ENCODE measurements at places on chromosomes 12 and 14.

DNA sequence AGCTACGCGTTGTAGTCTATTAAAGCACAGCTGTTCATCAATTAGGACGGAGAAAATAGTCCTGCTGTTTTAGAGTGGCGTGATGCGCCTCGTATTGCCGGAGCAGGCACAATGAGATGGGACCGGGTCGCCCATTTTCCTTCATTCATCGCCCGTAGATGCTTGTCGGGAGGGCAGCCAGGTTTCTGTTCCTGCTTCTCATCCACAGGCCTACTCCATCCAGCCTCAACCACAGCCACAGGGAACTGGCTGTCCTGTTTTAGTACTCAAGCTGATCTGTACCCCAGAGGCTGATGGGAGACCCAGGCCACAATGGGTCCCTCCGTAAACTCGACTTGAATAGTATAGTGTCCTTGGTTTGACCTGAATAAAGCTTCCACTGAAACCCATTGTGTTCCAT is 264.0 kb downstream of the VRK1 start:
- DNase-seq: no peak

DNA sequence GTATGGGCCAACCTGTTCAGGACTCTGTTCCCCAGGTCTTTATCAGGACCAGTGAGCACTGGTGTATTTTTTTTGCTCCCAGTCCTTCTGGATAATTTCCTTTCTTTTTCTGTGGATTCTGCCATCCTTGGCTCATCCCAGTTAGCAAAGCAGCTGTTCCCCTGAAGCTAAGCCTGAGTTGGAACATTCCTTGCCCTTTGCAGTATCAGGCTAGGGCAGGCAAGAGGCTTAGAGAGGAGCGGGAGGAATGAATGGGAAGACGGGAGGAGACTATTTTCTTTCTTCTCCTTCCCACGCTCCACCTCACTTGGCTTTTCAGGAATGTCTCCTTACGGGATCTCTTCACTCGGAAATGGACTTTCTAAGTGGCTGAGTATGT is 29.2 kb downstream of the ERG28 start:
- DNase-seq: no peak

GRCh38 chr14:56461276-56462275 is 118.0 kb upstream of the TMEM260 start:
- no peak for DNase-seq

DNA sequence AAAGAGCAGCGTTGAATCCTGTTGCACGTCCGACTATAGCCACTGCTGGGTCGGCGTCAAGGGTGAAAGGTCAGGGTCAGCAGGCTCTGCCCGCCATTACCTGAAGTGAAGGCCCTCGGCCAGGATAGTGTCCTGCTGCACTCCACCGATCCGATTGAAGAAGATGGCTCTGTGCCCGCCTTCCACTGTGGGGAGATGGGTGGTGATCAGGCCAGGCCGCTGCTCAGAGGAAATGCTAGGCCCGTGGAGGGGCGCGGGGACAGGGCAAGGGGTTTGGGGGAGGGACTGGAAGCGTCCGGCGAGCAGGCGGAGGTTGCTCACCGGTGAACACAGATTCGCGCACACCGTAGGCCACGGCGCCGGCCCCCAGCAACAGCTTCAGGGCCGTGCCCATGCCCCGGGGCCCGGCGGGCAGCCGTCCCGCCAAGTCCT is 352 bp downstream of the PHB2 start:
- peak; percentile 46 for DNase-seq

DNA sequence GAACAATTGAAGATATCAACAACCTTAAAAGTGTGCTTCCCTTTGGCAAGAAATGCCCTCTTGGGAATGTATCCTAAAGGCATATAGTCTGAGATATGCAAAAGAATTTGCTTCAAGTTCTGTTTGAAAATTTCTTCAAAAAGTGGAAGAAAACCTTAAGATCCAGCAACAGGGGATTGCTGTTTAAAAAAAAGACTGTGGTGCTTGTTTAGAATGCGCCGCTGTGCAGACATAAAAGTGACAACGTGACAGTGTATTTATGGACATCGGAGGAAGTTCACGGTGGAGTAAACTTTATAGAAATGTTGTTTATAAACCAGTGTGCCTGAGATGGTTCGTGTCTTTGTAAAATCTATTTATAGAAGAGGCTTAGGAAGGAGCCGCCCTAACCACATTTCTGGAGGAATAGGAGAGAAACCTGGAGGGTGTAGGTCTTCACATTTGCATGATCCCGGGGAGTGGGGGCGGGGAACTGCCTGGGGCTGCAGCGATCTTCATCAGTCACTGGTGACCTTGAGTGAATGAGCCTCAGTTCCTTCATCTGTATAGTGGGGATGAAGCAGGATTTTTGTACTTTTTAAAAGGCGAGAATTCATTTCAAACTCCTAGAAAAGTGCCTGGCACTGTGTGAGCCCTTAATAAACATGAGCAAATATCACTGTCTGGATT is 27.5 kb downstream of the ADGRD1 start:
- no peak for DNase-seq

DNA sequence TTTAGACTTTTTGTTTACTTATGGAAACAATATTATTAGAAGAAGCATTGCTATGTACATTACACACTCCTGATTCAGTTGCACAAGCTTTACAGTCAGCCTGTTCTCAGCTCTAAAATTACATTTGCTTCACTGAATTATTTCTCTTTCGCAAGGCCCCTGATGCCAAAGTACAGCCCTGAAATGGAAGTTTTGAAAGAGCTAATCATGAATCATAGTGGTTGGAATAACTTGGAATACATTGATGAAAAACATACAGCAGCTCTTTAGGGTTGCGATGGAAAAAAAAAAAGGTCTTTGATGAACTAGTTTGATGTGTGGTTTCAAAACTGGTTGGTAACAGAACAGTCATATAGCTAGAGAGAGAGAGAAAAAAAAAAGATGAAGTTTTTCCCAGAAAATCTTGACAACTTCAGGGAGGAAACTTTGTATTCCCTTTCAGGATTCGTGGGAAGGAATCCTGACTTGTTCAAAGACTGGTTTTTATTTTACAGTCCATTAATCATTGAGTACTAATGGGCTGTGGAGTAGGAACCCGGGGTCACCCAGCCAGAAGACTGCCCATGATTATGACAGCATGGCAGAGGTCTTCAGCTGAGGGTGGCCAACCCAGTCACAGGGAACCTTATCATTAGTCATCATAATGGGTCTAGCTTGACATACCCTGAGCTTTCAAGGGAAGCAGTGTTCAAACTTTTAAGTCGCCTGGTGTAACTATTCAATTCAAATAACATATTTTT is 460.1 kb downstream of the NAV3 start:
- peak; percentile 35 for DNase-seq

GRCh38 chr12:49220972-49221371 is 32.1 kb upstream of the TUBA1A start:
- no peak for DNase-seq

GRCh38 chr12:107805488-107806180 is 31.1 kb downstream of the ASCL4 start:
- no peak for DNase-seq

DNA sequence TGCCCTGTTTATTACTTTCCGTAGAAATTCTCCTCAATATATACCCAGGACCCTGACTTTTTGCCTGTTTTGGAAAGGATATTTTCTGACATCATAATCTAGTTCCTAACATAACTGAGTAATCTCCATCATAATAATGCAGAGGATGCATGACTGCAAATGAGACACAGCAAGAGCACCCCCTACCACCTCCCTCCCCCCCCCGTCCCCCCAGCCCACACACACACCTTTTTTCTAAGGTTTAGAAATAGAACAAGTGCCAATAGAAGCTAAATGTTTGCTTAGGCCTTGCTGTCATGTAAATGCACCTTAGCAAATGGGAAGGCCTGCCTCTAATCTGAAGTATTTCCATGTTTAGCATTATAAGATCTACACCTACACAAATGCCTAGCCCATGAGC is at the start of gene PTHLH:
Gene PTHLH, minus strand, starts transcription at position 13 of the 400 bp plus-strand sequence. CDS start 3,239 bp downstream, outside the sequence.
- DNase-seq: no peak

DNA sequence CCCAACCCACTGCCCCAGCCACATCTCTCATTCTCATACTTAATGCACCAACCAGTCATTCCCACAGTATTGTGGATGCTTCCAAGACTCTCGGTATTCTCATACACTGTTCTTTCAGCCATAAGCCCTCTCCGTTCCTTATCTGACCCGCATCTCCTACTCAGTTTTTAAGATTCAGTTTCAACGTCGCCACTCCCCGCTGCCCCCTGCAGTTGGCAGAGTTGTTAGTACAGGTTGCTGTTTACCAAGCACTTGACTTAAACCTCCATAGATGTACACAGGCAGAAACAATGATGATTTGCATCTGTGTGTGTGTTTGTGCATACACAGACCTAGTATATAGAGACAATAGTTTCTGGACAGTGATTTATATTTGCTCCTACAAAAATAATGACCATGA is 40.2 kb downstream of the PAH start:
- DNase-seq: peak; percentile 15

- no peak for DNase-seq
Observed at GRCh38 chr12:115374480-115375185, 690.7 kb upstream of the TBX3 start.

- DNase-seq: peak; percentile 7
Observed at GRCh38 chr12:71392521-71393145, 47.0 kb upstream of the LGR5 start.

DNA sequence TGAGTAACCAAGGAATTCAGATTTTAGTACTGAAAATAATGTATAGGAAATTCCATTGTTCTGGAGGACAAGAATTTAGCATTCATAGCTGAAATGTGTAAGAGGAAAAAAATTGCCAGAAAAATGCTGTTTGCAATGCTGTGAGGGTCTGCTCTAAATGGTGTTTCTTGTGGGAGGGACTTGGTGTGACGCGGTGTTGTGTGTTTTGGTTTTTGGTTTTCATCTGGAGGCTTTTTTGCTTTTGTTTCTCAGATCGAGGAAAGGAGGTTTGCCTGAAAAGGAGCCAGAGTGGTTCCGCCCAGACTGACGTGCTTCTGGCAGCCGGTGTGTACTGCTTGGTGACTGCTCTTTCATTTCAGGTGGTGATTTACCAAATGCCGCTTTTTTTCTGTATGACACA is 211.8 kb upstream of the HMGA2 start:
- no peak for DNase-seq

DNA sequence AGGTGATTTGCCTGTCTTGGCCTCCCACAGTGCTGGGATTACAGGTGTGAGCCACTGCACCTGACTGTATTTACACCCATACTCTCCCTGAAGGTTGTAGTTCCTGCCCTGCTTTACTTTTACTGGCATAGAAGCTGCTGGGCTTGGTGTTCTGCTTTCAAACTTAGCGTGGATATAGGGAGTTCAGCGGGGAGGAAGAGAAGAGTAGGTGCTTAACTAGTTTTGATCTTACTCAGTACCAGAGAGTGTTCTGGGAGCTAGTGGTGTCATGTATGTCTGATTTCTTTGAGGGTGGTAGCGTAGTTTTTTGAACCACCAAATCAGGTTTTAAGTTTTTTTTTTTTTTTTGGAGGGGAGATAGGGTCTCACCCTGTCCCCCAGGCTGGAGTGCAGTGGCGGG is 13.8 kb downstream of the RCOR1 start:
- no peak for DNase-seq

DNA sequence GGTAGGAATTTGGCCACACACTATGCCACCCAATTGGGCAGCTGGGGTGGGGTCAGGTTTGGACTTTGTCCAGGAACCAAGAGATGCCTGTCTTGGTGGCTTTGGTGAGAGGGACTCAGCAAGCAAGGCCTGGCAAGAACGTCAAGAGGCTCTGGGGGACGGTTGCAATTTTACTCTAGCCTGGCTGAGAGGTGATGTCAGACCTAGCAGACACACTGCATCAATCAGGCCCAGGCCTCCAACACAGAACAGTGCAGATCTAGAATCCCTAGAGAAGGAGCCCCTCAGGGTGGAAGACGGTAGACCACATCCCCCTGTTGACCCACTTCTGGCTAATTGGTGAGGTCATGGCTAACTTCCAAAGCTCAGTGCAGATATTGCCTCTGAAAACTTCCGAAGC is 1.6 kb upstream of the UNC119B start:
- no peak for DNase-seq

DNA sequence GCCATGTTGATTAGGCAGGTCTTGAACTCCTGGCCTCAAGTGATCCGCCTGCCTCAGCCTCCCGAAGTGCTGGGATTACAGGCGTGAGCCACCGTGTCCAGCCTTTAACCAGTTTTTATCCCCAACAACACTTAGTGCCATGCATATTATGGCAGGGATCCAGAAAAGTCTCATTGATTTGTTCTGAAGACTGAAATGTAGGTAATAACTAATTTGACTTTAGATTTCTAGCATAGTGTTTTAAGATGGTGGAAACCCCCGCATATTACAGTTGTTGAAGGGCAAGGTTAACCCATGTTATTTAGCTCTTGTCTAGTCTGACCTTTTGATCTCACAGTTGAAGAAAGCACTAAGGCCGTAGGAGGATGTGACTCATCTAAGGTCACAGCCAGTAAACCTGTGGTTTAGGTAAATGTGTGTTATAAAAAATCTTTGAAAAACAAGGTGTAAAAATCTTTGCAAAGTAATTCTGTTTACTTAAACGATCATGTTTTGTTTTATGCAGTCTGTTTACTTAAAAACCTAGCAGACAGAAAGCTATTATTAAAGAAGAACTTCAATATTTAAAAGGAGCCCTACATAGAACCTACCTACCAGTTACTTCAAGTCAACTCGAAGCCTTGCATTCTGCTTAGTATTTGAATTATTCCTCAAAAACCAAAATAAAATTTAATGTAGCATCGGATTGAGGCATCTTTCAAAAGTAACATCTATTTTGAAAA is 24.8 kb downstream of the BICDL1 start:
- no peak for DNase-seq

DNA sequence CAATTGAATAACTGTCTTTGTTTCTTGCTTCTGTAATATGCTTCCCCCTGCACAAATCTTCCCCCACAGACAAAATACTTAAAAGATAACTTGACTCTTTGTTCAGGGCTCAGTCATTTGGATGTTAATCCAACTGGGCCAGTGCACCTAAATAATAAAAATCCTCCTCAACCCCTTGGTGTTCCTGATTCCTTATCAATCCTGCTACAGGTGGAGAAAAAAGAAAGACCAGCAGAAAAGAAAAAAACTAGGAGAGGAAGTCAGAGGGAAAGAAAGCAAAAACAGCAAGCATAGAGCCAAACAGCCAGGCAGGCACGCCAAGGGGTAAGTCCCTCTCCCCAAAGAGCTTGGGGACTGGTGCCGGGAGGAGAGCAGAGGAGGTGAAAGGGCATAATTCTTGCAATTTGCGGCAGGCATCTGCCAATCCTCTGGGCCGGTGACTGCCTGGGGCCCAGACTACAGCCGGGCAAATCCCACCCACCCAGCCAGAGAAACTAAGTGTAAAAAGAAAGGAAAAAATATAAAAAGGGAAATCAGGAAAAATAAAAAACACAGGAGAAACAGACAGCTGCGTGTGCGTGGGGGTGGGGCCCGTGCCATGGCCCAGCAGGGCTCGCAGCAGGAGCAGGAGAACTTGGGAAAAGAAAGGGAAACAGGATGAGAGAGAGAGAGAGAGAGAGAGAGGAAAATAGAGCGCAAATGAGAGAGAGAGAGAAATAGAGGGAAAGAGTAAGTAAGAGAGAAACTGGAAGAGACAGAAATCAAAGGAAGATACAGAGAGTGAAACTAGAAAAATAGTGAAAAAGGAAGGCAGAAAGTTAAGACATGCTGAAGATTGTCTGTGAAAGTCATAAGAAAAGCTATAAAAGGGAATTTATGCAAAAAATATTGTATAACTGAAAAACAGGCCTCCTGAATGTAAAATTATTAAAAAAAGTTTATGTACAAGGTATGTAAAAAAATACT is 21.4 kb downstream of the KLRK1 start:
- no peak for DNase-seq

DNA sequence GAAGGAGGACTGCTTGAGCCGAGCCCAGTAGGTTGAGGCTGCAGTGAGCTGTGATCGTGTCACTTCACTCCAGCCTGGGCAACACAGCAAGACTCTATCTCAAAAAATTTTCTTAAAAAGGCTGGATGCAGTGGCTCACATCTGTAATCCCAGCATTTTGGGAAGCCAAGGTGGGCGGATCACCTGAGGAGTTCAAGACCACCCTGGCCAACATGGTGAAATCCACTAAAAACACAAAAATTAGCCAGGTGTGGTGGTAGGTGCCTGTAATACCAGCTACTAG is 17.1 kb upstream of the MDM2 start:
- no peak for DNase-seq

All from nephron progenitor cell (in vitro differentiated cells).